ENCODE measurements at places on chromosomes 7 and 10. TPM values are rescaled to one million over a fixed set of nuclear protein-coding genes. Genes with fewer than 3 reads are reported as not detected.

- DNase-seq = no peak
Measured at GRCh38 chr7:26153241-26153822, 1.3 kb downstream of the NFE2L3 start.

GRCh38 chr7:5248201-5248885 is 34.4 kb upstream of the SLC29A4 start:
- DNase-seq = no peak

DNA sequence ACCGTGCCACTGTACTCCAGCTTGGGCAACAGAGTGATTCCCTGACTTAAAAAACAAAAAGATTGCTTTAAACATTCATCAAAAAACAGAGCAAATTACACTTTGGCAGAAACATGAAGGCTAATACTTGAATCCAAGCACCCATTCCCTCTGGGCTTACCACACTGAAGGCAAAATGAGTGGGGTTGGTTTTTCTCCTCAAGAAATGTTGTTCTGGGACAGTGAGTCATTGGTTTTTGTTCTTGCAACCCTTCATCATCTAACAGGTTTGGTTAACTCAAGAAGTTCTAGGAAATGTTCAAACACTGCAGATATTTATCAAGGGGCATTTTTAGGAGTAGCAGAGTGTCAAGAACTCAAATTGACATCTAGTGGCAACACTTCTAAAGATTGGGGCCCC is 60.5 kb downstream of the KIAA1217 start:
- DNase-seq = no peak

KAZALD1 gene
- 15.1 TPM for total RNA-seq

- no peak for DNase-seq
Measured at GRCh38 chr10:34988397-34989067, 101.6 kb downstream of the CUL2 start.

- DNase-seq = no peak
Measured at GRCh38 chr7:22865602-22865960, 42.9 kb upstream of the TOMM7 start.

- peak; percentile 57 for DNase-seq
Measured at GRCh38 chr7:4803397-4804241, 28.2 kb downstream of the AP5Z1 start.

- no peak for DNase-seq
Measured at GRCh38 chr10:57657164-57657765, 610.4 kb downstream of the IPMK start.

GRCh38 chr7:29208410-29209250 is 14.1 kb downstream of the CHN2 start:
- no peak for DNase-seq

DNA sequence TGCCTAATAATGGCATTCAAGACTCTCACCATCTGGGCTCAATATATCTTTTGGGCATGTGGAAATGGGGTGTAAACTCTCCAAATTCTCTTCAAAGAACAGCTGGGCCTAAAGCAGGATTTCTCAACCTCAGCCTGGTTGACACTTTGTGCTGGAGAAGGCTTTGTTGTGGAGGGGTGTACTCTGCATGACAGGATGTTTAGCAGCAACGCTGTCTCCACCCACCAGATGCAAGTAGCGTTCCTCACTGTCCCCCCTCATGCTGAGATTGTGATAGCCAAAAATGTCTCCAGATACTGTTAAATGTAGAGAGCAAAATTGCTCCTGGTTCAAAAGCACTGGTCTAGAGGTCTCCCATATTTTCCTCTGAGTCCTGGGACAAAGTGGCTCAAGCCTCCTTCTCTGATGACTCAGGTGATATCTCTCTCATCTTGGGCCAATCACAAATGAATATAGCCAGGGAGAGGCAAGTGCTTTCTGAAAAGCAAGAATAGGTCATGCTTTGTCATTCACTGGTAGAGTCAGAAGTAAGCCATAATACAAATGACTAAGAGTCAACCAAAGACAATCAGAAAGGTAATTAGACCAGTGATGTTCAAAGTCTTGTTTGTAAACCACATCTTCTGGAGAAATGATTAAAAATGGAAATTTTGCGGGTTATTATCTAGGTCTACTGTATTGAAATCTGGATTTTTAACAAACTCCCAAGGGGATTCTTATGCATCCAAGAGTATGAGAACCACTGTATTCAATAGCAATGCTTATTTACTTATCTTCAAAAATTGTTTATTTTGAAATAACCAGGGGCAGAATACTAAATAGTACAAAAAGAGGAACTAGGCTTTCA is 330.8 kb downstream of the PTEN start:
- DNase-seq = no peak

GRCh38 chr10:93951905-93952304 is 41.8 kb upstream of the PLCE1 start:
- DNase-seq = no peak

GRCh38 chr7:91082852-91083495 is 181.3 kb upstream of the FZD1 start:
- DNase-seq = no peak

SFRP4 gene
- 52.4 TPM for total RNA-seq

SEMA3C gene
- total RNA-seq = 34.6 TPM

CYP2C9 gene
- total RNA-seq = not detected

ELMO1 gene
- 263 TPM for total RNA-seq

GRCh38 chr10:96263669-96264068 is 7.7 kb downstream of the BLNK start:
- DNase-seq = no peak

NKX2-3 gene
- 28.3 TPM for total RNA-seq

- no peak for DNase-seq
Measured at GRCh38 chr10:94991243-94991888, 52.9 kb downstream of the CYP2C9 start.

GIMAP7 gene
- 111 TPM for total RNA-seq
